ENCODE measurements at places on chromosomes 13 and 19.

DNA sequence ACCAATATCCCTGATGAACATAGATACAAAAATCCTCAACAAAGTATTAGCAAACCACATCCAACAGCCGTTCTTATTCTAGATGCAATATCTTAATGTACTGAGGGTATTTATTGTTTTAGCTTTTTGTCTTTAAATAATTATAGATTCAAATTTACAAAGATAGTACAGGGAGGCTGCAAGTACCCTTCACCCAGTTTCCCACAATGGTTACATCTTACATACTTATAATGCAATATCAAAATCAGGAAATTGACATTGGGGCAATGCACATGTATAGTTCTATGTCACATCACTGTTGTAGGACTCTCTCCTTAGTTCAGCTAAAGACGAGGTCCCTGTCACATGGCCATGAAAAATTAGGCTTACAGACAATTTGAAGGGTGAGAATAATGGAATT, 75.8 kb downstream of the RUBCNL start:
- no peak for DNase-seq

DNA sequence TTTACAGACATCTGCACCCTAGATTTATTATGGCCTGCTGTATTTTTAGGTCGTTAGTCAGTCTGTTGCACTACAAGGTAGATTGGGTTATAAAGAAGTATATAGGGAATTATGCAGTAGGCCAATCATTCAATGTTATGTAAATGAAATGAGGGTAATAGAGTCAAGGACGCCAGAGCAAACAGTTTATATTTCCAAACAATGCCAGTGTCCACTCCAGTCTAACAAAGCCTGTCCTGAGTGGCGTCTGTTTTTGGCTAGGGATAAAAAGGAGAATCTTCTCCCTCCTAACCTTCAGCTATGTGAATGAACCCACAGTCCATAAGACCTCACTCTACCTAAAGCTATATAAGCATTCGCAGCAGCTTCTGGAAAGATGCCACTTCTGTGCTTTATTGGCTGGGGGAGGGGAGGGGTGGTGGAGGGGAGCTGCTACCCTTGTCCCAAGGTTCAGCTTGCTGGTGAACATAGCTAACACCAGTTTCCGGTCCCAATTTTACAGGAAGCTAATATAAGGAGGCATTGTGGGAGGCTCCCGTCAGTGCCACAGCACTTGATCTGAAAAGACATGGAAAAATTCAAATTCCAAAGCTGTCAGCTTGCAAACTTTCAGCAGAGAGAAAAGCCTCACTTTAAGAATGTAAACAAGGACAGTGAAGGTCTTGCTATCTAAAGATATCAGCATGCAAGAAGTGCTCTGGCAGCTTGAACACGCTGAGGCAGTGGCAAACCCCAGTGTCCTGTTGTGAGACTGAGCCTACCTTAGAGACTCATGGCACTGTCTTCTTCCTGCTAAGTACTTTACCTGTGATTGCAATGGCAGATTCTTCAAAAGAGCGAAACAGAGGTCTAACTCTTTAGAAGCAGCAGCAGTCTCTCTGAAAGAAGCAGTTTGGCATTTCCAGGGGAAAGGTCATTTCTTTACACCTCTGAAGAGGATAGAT, 369.9 kb downstream of the PCDH9 start:
- DNase-seq, result no peak

DNA sequence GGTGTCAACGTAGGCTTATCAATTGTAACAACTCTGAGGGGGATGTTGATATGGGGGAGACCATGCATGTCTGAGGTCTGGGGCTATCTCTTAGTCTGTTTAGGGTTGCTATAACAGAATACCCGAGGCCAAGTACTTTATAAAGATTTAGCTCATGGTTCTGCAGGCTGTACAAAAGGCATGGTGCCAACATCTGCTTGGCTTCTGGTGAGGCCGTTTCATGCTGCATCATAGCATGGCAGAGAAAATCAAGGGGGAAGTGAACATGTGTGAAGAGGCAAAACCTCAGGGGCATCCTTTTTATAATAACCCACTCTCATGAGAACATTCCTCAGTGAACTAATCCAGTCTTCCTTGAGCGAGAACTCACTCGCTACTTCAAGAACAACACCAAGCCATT, 353.8 kb downstream of the ENOX1 start:
- no peak for DNase-seq

GRCh38 chr19:58332697-58333096, 5.9 kb downstream of the ZSCAN22 start:
- no peak for DNase-seq

DNA sequence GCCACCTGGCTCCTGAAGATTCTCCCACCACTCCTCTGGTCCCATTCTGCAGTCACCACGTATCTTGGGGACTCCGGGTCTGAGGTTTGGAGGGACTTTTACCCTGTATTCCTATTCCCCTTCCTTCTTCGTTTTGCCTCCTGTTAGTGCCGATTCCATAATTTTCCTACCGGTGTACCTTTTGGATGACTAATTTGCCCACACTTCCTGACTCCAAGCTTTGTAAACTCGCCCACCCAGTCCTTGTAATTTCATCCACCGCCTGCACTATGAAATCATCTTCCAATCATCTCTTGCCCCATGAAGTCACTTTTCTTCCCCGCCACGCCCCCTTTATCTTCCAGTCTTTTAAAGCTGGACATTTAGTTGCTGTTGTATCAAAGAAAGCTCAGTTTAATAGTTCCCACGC, 572 bp downstream of the UCHL3 start:
- peak; percentile 20 for DNase-seq

- DNase-seq, result peak; percentile 2
Measured at GRCh38 chr19:44303976-44304568, 753 bp downstream of the ZNF235 start.

DNA sequence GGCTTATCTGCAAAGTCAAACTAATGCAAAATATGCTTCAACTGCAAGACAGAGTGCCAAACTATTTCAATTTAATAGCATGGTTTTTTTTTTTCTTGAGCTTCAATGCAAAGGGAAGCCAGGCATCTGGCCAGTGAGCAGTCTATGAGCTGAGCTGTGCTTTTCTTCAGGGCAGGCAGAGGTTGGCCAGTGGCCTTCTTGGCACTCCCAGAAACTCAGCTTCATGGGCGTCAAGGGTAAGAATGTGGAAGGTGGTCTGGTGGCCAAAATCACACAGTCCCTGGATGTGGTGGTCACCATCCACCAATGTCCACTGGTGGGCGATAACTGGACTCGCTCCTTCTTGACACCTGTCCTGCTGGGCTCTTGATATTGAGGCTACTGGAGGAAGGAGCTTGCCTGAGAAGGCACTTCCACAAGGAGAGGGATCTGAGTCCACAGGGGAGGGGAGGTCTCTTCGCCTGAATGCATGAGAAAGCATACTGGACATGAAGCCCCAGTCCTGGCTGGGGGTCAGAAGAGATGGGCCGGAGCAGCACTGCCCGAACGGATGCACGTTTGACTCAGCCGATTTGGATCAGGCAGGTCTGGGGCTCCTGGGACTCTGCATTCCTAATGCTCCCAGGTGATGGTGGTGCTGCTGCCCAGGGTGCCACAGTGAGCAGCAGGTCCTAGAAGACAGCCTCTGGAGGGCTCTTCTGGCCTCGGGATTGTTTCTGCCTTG, 17.1 kb downstream of the COL4A2 start:
- DNase-seq, result no peak

DNA sequence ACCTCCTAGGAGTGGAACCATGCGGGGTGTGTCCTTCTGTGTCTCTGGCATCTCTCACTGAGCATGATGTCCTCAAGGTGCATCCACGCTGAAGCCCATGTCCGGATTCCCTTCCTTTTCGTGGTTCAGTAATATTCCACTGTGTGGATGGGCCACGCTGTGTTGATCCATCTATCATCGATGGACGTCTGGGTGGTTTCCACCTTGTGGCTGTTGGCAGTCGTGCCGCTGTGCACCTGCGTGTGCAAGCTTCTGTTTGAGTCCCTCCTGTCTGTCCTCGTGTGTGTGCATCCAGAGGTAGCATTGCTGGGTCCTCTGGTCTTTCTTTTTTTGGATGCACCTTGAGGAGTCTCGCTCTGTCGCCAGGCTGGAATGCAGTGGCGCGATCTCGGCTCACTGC, 11.2 kb upstream of the GNA15 start:
- DNase-seq, result no peak

DNA sequence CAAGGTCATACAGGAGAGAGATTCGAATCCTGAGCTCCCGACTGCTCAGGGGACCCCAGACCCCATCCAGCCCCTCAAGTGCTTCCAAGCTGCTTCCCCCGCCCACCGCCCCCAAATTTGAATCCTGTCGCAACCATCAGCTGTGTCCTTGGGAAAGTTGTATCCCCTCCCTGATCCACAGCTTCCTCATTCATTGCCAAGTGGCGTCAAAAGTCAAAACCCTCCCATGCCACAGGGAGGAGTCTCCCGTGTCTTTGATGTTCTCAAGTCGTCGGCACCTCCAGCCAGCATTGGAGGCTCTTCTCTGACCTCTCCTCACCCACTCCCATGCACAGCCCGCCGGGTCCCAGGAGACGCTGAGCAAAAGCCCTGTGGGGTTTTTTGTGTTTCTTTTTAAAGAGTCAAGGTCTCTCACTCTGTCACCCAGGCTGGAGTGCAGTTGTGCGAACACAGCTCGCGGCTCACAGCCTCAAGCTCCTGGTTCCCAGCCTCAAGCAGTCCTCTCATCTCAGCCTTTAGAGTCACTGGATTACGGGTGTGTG, 2.8 kb upstream of the IFI30 start:
- DNase-seq, result no peak

- DNase-seq, result no peak
Measured at GRCh38 chr13:60026286-60026685, 137.4 kb downstream of the DIAPH3 start.

- no peak for DNase-seq
Measured at GRCh38 chr13:85137516-85137915, 661.7 kb downstream of the SLITRK6 start.

GRCh38 chr13:29024783-29025182, 204.6 kb downstream of the MTUS2 start:
- DNase-seq, result no peak

DNA sequence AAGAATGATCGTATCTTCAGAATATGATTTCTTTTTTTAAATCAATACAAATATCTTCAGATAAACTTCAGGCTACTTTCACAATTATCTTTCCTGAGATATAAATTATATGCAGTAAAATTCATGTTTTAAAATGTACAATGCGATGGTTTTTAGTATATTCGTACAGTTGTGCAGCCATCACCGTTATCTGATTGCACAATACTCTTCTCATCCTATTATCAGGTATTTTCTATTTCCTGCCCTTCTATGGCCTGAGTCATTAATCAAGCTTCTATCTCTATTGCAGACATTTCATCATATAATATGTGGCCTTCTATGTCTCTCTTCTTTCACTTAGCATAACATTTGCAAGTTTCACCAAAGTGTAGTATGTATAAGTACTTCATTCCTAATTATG, 1360.2 kb upstream of the SLC10A2 start:
- no peak for DNase-seq

DNA sequence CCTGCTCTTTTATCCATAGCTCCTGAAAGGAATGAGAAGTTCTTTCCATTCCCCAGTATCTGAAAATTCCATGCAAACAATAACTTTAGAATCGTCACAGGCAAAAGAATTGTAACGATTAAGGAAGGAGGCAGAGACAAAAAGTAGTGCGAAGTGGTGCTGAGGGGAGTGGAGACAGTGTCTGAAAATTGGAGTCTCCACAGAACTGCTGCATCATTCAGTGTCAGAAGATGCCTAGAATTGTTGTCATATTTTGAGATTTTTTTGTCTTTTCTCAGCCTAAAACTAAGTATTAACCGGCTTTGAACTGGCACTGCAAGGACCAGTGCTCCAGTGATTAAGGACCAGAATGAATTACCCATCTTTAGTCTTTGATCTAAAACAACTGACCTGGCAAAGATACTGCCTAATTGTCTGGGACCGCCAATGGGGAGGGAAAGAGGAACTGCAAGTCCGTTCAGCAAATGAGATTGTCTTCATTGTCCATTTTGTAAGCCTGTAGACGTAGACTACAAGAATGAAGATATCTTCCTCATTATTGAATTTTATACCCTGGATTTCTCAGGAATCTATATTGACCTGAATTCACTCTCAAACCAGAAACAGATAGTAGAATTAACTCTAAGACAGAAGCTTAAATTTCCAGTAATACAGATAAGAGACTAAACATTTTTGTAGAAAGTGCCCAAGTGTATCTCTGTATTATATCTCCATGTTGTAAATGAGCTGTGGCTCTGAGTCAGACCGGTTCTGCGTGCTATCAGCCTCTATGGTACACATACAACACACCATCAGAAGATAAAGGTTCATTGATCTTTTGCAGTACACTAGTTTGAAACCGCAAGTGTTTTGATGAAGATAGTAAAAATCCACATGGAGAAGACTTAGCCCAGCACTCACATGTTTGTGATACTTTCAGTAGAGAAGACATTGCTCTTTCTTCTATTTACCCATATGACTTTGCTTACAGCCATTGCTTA, 293.2 kb downstream of the EFNB2 start:
- DNase-seq, result no peak

- no peak for DNase-seq
Measured at GRCh38 chr19:2782329-2782935, 641 bp downstream of the SGTA start.

- no peak for DNase-seq
Measured at GRCh38 chr13:51457086-51457815, 4.4 kb upstream of the INTS6 start.

- DNase-seq, result no peak
Measured at GRCh38 chr13:113769106-113769505, 10.1 kb downstream of the TMEM255B start.

Data from NCI-H1105 treated with DMSO at 0.1 percent for 48 hours (cell line).